ENCODE measurements at places on chromosomes 5 and 9. TPM values are rescaled to one million over a fixed set of nuclear protein-coding genes. Genes with fewer than 3 reads are reported as not detected.

The MZB1 gene
- total RNA-seq: 0.94 TPM

The SLC6A18 gene
- 0.24 TPM for total RNA-seq

The LRRTM2 gene
- total RNA-seq: 0.19 TPM

- no peak overlapping the region for H3K4me3 ChIP-seq
- H3K27ac ChIP-seq: no peak overlapping the region
- H3K27me3 ChIP-seq: no peaks in the 10 kb centered on the region
- peaks cover 3% of the 10 kb centered on the region for H3K4me1 ChIP-seq
Measured at GRCh38 chr9:127308652-127309434, 44.3 kb downstream of the GARNL3 start.

- no peak for DNase-seq
- no peaks in the 10 kb centered on the region for H3K27me3 ChIP-seq
- H3K27ac ChIP-seq: no peak overlapping the region
- no peak overlapping the region for H3K4me3 ChIP-seq
- H3K36me3 ChIP-seq: no peaks in the 10 kb centered on the region
Measured at GRCh38 chr5:78751872-78752271, 103.3 kb upstream of the LHFPL2 start.

Data from testis (tissue), 5 donors.